HuH-7.5 (cell line): ENCODE measurements at places on chromosomes 16 and 17.

DNA sequence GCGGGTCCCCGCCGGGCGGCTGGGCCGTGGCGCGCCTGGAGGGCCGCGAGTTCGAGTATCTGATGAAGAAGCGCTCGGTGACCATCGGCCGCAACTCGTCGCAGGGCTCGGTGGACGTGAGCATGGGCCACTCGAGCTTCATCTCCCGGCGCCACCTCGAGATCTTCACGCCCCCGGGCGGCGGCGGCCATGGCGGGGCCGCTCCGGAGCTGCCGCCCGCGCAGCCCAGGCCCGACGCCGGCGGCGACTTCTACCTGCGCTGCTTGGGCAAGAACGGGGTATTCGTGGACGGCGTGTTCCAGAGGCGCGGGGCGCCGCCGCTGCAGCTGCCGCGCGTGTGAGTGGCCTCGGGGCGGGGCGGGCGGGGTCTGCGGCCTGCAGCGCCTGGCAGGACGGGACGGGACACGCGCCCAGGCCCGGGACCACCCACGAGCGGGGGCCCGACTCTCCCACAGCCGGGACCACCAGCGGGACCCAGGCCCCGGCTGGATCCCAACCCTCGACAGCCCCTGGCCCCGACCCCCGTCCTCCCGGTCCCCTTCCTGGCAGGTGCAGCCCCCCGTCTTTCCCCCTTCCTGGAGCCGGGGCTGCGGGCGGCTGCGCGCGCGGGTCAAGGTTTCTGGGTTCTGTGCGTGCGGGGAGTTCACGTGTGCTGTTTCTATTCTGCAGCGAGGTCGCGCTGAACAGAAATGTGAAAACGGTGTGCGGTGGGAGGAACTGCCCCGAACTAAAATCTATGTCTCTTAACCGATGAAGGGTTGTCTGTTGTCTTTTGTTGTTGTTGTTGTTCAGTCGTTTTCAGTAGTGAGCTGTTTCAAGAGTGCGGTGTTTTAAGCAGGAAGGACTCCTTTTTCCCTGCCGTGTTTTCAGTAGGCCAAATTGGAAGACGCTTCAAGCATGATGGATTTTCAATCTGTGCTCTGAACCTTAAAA lies 705 bp downstream of the FOXK2 start:
- no peak for DNase-seq

- DNase-seq, result no peak
Measured at GRCh38 chr16:23337836-23338550, 35.9 kb downstream of the SCNN1B start.

GRCh38 chr16:6149031-6149430 lies 1051.4 kb upstream of the EEF2KMT start:
- no peak for DNase-seq

DNA sequence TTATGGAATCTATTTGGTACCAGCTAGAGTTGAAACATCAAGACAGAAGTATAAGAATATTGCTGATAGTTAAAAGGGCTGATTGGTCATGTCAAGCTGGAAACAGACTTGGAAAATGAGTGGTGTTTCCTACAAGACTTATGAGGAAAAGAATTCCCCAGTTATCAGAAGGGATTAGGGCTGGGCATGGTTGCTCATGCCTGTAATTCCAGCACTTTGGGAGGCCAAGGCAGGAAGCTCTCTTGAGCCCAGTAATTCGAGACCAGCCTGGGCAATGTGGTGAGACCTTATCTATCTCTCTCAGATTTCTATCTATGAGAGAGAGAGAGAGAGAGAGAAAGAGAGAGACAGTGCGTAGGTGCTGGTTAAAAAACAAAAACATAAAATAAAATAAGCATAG lies 139.5 kb upstream of the PMFBP1 start:
- DNase-seq, result no peak

DNA sequence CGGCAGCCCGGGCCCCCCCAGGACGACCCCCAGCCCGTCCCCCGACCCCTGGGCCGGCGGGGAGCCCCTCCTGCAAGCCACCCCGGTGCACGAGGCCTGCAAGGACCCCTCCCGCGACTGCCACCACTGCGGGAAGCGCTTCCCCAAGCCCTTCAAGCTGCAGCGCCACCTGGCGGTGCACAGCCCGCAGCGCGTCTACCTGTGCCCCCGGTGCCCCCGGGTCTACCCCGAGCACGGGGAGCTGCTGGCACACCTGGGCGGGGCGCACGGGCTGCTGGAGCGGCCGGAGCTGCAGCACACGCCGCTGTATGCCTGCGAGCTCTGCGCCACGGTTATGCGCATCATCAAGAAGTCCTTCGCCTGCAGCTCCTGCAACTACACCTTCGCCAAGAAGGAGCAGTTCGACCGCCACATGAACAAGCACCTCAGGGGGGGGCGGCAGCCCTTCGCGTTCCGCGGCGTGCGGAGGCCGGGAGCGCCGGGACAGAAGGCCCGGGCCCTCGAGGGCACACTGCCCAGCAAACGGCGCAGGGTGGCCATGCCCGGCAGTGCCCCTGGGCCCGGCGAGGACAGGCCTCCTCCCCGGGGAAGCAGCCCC lies 15.6 kb upstream of the ZFPM1 start:
- peak; percentile 99 for DNase-seq
